ENCODE measurements at places on chromosomes 12 and 14. TPM values are rescaled to one million over a fixed set of nuclear protein-coding genes. Genes with fewer than 3 reads are reported as not detected.
A peak's percentile ranks its signal among the peaks of the same experiment; 100 is the strongest.

KRT77 gene
- not detected for total RNA-seq

DNA sequence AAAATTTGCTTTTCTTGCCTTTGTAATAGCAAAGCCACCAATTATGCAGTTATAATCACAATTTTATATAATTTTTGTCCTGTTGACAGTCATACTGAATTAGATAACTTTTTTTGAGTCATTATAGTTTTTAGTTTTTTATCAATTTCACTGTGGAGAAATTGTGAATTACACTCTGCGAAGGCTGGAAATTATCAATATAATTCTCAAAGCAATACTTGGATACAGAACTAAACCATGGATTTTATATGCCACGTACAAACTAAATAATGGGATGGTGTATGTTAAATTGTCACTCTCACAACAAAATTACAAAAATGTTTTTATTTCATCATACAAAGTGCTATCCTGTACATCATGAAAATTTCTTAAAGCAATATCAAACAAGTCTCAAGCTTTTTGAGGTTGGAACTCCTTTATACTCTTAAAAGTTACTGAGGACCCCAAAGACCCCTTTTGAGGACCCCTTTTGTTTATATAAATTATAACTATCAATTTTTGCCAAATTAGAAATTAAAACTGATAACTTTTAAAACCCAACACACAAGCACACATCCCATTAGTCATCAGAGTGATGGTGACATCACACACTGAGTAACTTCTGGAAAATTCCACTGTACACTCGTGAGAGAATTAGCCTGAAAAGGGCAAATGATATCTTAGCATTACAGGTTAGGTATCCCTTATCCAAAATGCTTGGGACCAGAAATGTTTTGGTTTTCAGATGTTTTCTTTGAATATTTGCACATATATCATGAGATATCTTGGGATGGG is 19.8 kb upstream of the AQP2 start:
- DNase-seq = peak; percentile 53
- no peaks in the 10 kb centered on the region for H3K27me3 ChIP-seq
- no peak overlapping the region for H3K4me3 ChIP-seq
- H3K36me3 ChIP-seq = no peaks in the 10 kb centered on the region

GRCh38 chr12:95528431-95528830 is 22.8 kb downstream of the USP44 start:
- H3K27ac ChIP-seq = no peak overlapping the region
- no peaks in the 10 kb centered on the region for H3K4me1 ChIP-seq
- no peaks in the 10 kb centered on the region for H3K27me3 ChIP-seq
- no peaks in the 10 kb centered on the region for H3K36me3 ChIP-seq
- DNase-seq = no peak
- H3K4me3 ChIP-seq = no peak overlapping the region

DNA sequence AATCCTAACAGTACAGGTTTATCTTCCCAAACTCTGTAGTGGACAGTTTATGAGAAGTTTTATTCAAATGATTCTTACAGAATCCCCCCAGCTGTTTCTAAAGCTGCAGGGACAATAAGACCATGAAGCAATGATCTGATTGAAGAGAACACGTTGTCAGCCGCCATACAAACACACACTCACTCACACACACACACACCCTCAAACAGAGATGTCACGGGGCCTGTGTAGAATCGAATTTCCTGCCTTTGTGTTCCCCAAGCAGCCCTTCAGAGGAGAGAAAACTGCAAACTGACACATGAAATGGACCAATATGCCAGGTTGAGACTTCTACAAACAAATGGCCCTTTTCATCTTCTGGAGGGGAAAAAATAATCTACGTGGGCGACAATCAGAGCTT is 80.5 kb upstream of the TBX3 start:
- no peak overlapping the region for H3K4me3 ChIP-seq
- no peaks in the 10 kb centered on the region for H3K36me3 ChIP-seq
- no peaks in the 10 kb centered on the region for H3K27me3 ChIP-seq
- H3K27ac ChIP-seq = no peak overlapping the region
- no peak for DNase-seq

GRCh38 chr12:124548854-124549378 is 18.5 kb downstream of the NCOR2 start:
- no peaks in the 10 kb centered on the region for H3K36me3 ChIP-seq
- H3K4me3 ChIP-seq = no peak overlapping the region

DNA sequence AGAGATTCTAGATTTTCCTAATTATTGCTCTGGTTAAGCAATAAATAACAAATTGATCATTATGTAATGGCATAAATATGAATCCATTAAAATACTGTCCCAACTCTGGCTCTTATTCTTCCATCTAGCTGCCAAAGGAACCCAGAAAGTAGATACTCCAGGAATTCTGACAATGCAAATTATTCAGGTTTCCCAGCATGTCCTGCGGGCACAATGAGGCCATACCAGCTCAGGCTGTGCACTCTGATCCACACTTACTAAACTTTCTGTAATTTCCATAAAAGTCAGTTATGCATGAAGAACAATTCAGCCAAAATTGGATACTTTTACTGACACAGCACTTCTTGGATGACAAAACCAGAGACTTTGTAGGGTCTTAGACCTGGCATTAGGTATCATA is 576.3 kb downstream of the KCNH5 start:
- no peak overlapping the region for H3K4me3 ChIP-seq
- H3K4me1 ChIP-seq = no peaks in the 10 kb centered on the region
- H3K36me3 ChIP-seq = no peaks in the 10 kb centered on the region
- H3K27ac ChIP-seq = no peak overlapping the region
- no peaks in the 10 kb centered on the region for H3K27me3 ChIP-seq

DNA sequence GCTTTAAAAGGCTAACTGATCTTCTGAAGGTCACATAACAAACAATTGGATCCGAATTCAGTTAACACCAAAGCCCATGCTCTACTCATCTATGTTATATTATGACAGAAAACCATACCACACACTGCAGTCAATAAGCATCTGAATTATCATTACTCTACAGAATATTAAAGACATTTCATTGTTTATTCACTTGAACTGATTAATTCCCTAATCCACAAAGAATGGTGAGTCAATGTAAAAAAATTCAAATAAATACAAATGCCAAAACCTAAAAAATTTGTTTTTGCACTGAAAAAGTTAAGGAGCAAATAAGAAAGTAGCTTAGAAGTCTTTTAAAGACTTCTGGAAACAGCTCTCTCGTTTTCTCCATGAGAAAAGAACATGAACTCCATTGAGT is 13.7 kb downstream of the NID2 start:
- DNase-seq = no peak
- H3K4me3 ChIP-seq = no peak overlapping the region
- H3K36me3 ChIP-seq = no peaks in the 10 kb centered on the region
- H3K27me3 ChIP-seq = no peaks in the 10 kb centered on the region

DNA sequence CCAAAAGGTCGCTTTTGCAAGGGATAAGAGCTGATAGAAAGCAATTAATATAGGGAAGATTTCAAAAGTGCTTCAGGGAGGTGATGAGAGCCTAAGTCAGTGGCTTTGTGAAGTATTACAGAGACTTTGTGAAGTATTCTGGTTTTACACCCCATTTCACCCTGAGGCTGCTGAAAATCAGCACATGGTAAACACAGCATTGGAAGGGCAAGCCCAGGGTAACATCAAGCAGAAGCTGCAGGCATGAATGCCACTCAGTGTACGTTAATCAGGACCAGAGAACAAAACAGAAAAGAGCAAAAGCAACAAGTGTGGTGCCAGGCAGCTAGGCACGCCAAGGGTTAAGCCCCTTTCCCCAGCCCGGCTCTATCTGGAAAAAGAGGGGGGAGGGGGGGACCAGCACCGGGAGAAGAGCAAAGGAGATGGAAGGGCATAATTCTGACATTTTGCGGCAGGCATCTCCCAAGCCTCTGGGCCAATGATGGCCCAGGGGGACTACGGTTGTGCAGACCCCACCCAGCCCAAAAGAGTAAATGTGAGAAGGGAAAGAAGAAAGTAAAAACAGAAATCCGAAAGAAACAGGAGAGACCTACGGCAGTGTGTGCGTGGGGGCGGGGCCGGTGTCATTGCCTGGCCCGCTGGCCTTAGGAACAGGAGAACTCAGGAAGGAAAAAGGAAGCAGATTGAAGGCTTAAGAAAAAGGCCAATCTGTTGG is 58.9 kb downstream of the DHRS2 start:
- H3K36me3 ChIP-seq = no peaks in the 10 kb centered on the region
- H3K4me3 ChIP-seq = no peak overlapping the region
- peaks cover 23% of the 10 kb centered on the region for H3K27me3 ChIP-seq
- peak; percentile 66 for DNase-seq

GRCh38 chr12:49026678-49027480 is 8.3 kb upstream of the PRKAG1 start:
- H3K27ac ChIP-seq = no peak overlapping the region
- no peak for DNase-seq

DNA sequence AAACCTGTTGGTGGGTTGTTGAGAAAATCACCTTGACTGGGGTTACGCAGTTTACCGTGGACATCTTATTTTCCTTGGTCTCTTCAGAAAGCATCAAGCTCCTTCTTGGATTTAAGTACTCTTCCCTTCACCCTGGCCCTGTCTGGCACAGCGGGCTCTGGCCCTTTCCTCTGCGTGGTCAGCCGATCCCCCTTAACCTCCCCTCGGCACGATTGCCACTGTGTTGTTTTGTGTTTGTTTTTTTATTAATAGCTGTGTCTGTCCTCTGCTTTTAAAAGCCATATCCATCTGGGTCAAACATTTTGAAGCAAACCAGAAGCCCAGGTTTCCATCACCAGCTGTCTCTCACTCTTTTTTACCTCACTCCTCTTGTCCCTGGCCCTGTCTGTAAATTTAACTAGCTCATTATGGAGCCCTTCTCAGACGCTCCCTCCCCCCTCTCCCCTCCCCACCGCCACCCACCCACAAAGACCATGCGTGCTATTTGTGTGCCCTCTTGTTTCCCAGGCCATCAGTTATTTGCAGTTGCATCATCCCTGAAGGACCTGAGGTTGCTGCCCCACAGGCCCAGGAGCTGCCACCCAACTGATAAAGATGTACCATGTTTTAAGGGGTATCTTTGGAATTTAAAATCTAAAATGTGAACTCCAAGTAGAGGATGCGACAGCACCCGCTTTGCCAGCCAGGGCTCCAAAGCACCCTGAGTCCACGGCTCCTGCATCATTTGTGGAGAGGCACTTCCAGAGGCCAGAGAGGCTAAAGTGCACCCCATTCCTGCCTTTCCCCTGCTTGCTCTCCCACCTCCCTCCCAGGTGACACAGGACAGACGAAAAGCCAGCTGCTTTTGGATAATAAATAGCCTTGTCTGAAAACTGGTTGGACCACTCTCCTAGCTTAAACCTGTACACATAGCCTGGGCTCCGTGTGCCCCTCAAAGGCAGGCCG is 3.9 kb downstream of the BCL11B start:
- peaks cover 63% of the 10 kb centered on the region for H3K27me3 ChIP-seq
- no peak for DNase-seq
- H3K27ac ChIP-seq = no peak overlapping the region

Data from endothelial cell of umbilical vein (primary cell).